Stimulated activated CD8-positive, alpha-beta memory T cell treated with anti-CD3 and anti-CD28 coated beads, Interleukin-12 subunit alpha, Interleukin-12 subunit beta, amount 100 ng/mL, for 4 hours (primary cell): ENCODE measurements at places on chromosomes 2 and 18.

DNA sequence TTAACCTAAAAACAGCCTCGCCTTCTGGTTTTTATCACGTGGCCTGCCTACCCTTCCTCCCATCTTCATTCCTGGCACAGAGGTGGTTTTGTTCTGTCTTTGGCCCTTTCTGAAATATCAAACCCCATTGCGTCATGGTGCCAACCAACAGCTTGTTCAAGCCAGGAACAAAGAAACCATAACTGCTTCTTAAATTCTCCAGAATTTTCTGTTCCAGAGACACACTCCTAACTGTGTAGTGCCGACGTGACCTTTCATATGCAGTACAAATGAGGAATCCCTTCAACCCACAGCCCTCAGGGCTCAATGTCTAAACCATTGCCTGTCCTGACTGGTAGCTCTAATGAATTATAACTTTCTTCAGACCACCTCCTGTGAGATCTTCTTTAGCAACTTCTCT, 82.2 kb upstream of the TNP1 start:
- DNase-seq: no peak

DNA sequence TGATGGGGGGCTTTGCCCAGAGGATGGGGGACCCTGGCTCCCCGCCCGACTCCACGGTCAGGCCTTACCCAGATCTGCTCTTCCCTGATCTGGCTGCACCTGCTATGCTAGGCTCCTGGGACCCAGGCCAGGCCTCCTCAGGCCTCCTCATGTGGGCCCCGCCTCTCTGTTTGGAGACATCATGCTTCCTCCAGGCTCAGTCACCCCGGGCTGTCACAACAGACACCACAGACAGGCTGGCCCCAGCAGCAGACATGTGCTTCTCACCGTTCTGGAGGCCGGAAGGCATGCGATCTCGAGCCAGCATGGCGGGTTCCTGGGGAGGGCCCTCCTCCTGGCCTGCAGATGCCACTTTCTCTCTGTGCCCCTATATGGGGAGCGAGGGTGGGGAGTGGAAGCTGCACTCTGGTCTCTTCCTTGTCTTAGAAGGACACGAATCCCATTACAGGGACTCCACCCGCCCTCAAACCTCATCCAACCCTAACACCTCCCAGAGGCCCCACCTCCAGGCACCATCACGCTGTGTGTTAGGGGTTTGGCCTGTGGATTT, 10.8 kb upstream of the NEU4 start:
- DNase-seq: no peak

GRCh38 chr2:200788121-200788718, 23.5 kb upstream of the BZW1 start:
- no peak for DNase-seq

DNA sequence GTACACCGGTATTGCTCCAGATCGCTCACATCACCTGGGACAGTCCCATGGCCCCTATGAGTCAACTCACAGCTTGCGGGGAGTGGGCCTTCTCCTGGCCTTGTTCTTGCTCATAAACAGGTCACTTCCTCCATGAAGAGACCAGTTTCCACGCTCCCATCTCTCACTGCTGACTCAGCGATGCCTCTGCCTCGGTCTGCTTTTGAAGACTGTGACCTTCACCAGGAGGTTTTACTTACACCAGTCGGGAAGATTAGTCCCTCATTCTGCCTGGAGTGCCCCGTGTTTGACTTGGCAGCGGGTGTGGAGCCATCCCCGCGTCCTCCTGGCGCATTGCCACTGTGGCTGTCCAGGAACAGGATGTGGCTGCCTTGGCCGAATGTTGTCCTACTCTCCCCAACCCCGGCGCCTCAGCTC, 159.8 kb downstream of the RHBDD1 start:
- no peak for DNase-seq

DNA sequence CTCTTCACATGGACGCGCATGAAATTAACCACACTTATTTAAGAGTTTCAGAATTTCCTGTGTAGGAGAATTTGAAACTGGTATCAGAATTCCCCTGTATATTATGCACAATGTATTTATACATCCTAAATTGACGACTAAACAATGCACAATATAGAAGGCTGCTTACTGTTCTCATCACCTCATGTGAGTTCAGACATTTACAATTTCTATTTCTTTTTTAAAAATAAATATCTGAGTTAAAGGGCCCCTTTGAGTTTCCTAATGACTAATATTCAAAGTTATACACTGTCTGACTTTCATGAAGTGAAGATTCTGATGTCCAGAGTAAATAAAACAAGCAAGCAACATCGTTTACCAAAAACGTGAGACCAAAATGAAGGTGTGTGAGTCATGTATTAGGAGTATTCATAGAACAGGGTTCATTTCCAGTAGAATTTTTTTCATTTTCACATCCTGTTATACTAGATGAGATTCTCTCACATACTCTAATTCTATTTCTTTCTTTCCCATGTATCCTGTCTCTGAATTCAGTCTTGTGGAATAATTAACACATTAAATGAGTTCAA, 406.2 kb downstream of the NUP35 start:
- no peak for DNase-seq

- DNase-seq: no peak
Observed at GRCh38 chr2:70957798-70958197, 20.6 kb upstream of the ANKRD53 start.

- no peak for DNase-seq
Observed at GRCh38 chr18:74328206-74328605, 12.6 kb downstream of the C18orf63 start.

DNA sequence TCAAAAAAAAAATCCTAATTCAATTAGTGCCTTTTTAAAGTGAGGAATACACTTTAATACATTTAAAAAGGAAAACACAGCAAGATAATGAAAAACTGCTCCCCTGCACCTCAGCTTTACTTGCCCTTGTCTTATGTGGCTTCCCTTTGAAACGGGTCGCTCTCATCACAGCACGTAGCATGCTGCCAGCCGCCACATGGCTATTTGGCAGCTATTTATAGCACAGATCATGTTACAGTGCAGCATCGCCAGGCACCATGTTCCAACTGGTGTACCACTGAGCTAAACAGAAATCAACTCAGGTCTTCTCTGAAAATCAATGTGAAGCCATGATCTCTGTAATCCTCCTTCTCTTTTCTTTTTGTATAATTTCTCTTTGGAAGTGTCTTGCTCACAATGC, 65.1 kb downstream of the TMEM182 start:
- no peak for DNase-seq

GRCh38 chr2:63003351-63003750, 47.3 kb upstream of the OTX1 start:
- no peak for DNase-seq

DNA sequence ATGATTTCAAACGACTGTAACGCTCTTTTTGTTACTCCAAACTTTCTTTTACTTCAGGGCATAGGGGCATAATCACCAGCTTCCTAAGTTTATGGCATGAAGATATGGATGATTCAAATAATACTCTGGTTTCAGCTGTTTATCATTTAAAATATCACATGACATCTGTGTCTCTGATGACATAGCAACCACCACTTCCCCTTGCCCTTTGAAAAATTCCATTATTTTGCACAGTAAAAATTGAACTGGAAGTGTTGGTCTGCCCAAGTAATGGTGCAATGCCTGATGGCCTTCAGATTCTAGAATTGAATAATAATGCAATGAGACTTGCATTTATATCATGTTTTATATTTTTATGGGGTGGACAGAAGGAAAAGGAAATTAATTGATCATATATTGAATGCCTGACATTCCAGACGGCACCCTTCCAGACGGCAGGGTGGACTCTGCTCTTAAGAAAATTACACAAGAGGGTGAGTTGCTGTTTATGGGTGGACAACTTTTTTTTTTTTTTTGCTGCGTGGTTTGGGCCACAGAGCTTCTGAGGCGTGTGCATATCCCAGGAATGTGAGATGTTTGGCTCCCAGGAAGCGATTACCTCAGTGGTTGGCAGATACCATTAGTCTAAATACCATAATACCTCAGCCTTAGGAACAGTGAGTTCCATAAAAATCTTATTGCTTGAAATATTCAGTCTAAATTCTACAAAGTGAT, 101.7 kb upstream of the ZNF521 start:
- DNase-seq: no peak

DNA sequence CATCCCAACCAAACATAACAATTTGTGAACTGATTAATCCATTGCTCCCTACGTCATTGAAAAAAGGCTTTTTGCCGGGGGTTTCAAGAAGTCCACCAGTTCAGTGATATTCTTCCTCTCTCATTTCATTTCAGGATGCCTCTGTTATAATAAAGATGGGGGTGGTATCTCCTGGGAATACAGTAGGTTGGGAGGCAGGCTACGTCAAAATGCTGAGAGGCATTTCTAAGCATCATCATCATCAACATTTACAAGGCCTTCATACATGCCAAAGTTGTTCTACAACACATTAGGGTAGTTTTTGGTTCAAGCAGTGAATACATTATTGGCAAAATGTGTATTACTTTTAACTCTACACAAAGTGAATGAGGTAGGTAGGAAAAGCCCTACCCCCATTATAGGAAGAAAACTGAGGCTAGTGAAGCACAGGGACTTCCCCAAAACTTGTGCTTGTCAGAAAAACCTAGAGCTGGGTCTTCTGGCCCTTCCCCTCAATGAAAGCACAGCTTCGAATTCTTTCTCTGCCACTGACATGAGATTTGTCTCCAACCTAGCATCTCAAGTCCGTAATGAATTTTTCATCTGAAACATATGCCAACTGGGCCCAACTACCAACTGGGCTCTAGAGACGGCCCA, 11.3 kb downstream of the OSR1 start:
- DNase-seq: no peak

GRCh38 chr2:108220942-108221541, 18.7 kb upstream of the SULT1C3 start:
- no peak for DNase-seq

DNA sequence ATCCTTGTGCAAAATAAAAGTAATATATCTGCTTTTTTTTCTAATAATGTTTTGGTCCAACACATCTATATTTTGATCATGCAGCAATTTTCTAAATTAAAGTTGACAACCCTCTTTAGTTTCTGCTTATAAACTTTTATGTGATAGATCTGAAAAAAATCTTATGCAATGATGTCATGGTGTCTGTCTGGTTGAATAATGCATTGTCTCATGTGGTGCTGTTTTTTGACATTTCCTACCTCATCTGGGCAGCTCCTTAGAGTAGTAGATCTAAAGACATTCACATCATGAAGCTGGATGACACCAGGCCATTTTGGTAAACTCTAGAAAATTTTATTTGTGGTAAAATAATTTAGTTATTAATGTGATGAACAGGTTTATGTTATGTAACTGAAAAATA, 106.8 kb upstream of the FN1 start:
- no peak for DNase-seq

DNA sequence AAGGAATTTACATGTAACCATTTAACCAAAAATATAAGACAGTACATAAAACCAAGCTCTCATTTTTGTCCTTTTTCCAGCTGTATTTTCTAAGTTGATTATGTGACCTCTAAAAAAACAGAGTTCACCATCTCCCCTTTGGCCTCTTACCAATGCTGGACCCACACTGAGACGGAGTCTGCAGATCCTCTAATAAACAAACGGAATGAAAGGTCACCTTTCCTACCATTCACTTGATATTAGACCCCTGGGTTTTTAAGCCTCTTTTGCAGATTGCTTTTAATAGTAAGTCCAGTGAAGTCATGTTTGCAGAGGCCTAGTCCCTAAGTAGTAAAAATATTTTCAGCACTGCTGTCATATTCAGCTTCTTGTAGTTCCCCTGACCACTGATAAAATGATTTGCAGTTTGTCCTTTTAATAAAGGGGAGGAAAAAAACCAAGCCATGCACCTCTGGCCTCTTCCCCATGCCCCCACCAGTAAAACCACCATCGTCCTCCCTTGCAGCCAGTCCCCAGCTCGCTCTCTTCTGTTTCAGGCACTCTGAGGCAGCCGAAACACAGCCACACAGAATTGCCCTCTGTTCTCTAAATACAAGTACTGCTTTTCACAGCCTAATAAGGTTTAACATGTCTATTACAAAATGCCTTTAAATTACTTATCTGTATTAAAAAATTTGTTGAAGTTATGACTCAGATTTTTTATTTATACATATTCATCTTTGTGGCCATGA, 427.5 kb downstream of the PARD3B start:
- DNase-seq: no peak

DNA sequence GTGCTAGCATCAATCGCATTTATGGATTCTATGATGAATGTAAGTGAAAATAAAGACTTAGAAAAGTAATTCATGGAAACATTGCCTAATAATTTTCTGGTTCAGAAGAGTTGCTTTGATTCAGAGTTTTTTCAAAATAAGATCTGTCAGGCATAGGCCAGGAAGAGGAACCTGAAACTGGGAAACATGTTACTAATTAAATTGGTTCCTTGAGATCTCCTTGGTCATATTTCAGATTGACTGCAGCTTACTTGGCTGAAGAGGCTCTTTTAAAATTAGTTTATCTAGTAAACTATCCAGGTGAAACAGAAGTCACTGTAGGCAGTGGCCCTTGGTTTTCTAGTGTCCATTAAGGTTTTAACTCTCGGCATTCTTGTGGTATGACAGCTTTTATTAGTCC, 27.4 kb downstream of the PPP1CB start:
- no peak for DNase-seq

DNA sequence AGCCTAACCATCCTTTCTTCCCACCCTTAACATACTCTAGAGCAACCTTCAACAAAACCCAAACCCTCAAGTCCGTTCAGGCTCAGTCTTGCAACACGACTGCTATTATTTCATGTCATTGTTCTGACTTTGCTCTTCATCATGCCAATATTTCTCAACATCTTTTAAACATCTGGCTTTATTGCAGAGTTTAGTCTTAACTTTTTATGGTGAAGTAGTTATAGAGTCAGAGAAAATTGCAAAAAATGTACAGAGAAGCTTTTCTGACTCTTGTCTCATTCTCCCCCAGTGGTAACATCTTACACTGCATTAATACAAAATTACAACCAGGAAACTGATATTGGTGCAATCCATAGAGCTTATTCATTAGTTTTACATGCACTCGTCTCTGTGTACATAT, 3.9 kb downstream of the MARCO start:
- DNase-seq: no peak

DNA sequence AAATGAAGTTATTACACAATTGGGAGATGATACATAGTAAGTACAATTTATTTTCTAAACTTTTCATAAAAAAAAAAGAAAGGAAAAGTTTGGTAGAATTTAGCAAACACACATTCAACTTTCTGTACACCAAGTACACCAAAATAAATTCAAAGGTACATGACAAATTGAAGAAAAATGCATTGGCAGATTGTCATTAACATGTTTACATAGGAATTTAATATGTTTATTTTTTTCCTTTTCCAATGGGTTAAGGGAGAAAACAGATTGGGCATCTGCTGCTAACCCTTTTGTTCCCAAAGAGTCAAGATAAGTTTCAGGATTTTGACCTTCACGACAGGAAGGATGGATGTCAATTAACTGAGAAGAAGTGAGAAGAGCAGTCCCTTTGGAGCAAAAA, 620.4 kb downstream of the XIRP2 start:
- no peak for DNase-seq

- DNase-seq: no peak
Observed at GRCh38 chr2:24826773-24827145, 33.5 kb downstream of the CENPO start.

- no peak for DNase-seq
Observed at GRCh38 chr2:20620696-20621365, 30.1 kb downstream of the HS1BP3 start.
